ENCODE measurements at places on chromosomes 1 and 21. TPM values are rescaled to one million over a fixed set of nuclear protein-coding genes. Genes with fewer than 3 reads are reported as not detected.

Gene PPCS
- 32.2 TPM for total RNA-seq

GRCh38 chr1:14553711-14554110, 44.8 kb upstream of the KAZN start:
- no peak overlapping the region for H3K4me3 ChIP-seq
- DNase-seq: no peak
- H3K27ac ChIP-seq: no peak overlapping the region
- H3K4me1 ChIP-seq: no peaks in the 10 kb centered on the region

DNA sequence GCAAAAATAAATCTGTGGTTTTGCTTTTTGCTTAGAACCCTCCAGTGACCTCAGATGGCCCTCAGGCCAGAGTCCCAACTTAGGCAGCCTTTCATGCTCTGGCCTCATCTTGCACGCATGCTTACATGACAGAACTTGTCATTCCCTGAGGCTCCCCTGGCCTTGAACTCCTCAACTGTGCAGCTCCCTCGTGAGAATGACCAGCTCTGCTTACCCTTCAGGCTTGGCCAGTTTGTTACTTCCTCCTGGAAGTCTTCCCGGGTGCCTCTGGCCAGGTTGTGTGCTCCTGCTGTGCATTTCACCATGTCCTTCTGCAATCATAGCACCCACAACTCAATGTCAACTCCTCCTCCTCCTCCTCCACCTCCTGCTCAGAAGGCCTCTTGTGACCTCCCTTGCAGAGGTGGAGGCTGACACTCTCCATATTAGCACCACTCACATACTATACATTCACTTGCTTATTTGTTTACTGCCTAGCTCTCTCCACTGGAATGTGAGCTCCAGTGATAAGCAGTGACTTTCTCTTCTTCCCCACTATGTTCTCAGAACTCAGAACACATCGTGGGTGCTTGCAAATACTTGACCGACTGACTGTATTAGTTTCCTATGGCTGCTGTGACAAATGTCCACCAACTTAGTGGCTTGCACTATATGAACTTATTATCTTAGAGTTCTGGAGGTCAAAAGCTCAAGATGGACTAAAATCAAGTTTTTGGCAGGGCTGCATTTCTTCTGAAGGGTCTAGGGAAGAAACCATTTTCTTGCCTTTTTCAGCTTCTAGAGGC, 41.9 kb downstream of the RCSD1 start:
- no peaks in the 10 kb centered on the region for H3K27me3 ChIP-seq
- no peak overlapping the region for H3K4me3 ChIP-seq
- peaks cover 40% of the 10 kb centered on the region for H3K36me3 ChIP-seq
- peaks cover 13% of the 10 kb centered on the region for H3K4me1 ChIP-seq
- no peak for DNase-seq

Gene NADK
- total RNA-seq: 85.4 TPM

DNA sequence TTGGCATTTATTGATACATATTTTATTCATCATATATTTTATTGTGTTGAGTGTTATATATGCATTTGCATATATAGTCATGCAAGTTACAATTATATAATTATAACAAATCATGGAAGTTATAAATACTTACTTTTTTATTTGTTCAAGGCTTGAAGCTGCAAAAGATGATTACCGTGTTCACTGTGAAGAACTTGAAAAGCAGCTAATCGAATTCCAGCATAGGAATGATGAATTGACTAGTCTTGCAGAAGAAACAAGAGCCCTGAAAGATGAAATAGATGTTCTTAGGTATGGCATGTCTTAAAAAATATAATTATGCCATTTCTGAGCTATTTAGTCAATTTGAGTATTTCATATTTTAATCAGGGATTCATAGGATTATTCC, 32.1 kb downstream of the HOOK1 start:
- H3K27me3 ChIP-seq: no peaks in the 10 kb centered on the region
- no peak overlapping the region for H3K27ac ChIP-seq
- no peaks in the 10 kb centered on the region for H3K4me1 ChIP-seq
- H3K36me3 ChIP-seq: no peaks in the 10 kb centered on the region
- no peak overlapping the region for H3K4me3 ChIP-seq
- DNase-seq: no peak

GRCh38 chr1:228415853-228416216, 826 bp downstream of the TRIM17 start:
- H3K4me1 ChIP-seq: peaks cover 8% of the 10 kb centered on the region
- peaks cover 5% of the 10 kb centered on the region for H3K36me3 ChIP-seq
- peak overlapping the region; percentile 45 for H3K27ac ChIP-seq
- peak overlapping the region; percentile 84 for H3K4me3 ChIP-seq

DNA sequence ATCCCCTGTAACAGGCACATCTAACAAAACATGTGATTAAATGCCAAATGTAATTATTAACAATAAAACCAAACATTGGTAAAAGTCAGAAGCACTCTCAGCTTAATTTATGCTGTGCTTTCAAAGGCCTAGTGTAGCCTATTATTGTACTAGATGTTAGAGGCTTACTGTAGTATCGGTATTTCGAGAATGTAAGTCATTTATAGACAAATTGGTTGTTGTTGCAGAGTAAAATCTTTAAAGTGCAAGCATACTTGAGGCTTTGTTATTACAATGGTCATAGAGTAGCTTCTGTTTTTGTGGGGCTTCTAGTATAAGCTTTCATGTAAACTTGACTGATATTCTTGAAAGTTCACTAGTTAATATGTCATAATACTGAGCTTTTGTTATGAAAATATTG, 965.8 kb downstream of the PLA2G4A start:
- H3K4me3 ChIP-seq: no peak overlapping the region
- no peaks in the 10 kb centered on the region for H3K36me3 ChIP-seq
- H3K27ac ChIP-seq: no peak overlapping the region
- no peaks in the 10 kb centered on the region for H3K4me1 ChIP-seq
- H3K27me3 ChIP-seq: no peaks in the 10 kb centered on the region

DNA sequence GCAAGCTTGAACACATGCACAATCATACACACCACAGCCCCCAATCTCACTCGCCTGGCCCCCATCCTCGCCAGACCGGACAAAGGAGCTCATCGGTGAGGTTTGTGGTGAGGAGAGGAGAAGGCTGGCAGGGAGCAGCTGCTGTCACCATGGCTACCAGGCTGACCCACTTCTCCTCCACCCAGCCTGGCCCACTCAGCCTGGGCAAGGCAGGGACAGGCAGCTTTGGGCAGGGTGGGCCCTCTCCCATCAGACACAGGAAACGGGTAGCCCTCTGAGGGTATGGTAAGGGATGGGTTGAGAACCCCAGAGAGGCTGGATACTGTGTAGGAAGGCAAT, 15.9 kb downstream of the RIMS3 start:
- H3K36me3 ChIP-seq: no peaks in the 10 kb centered on the region
- H3K4me3 ChIP-seq: no peak overlapping the region
- H3K4me1 ChIP-seq: peaks cover 21% of the 10 kb centered on the region

DNA sequence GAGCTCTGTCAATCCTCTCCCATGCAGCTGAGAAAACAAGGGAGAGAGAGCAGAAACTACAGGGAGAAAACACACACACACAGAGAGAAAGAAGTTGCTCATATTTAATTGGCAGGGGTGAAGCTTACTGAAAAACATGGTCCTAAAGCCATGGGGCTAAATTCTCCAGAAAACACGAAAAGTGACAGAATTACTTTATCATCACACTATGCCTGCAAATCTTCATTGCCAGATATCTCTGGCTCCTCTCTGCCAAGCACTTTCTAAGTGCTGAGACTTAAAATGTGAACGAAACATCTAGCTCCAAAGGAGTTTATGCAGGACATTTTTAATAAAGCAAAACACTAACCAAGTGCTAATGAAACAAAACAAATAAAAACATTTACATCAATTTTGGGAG, 134.1 kb downstream of the DAB1 start:
- H3K27ac ChIP-seq: no peak overlapping the region
- no peak overlapping the region for H3K4me3 ChIP-seq
- H3K4me1 ChIP-seq: no peaks in the 10 kb centered on the region
- no peaks in the 10 kb centered on the region for H3K36me3 ChIP-seq
- H3K27me3 ChIP-seq: no peaks in the 10 kb centered on the region

Gene CYYR1
- 88.6 TPM for total RNA-seq
